ENCODE measurements at places on chromosomes 4 and X.

GRCh38 chr4:62771983-62772557 is 1571.9 kb downstream of the ADGRL3 start:
- no peak for DNase-seq

DNA sequence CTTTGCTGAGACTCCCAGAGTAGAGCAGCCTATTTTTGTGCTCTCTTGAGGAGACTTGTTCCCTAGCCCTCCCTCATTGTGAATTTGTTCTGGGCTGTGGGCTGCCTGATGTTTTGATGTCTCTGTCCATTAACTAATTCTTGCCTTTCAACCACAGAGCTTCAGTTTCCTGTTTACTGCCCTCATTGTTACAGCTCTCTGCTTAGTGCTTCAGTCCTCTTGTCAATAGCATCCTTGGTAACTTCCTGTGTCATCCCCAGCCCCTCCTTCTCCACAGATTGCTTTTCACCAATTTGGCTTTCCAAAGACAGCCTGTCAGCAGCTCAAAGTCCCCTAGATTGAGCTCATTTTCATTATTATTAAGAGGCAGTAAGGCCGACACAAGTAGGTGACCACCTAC is 69.9 kb downstream of the COX7B2 start:
- DNase-seq = no peak

DNA sequence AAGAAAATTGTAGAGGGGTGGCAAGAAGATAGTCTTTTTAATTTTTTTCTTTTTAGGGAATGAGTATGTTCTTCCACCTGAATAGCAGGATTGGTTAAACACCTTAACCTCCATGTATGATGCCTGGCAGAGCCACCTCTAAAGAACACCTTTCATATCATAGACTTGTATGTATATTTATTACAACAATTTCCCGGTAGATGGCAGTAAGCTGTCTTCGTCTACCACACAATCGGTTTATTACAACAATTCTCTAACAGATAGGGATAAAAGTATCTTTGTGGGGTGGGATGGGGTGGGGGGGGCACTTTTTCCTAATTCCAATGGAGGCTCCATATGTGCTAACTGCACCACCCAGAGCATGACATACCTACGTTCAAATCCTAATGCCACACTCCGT is 255.5 kb downstream of the LDB2 start:
- DNase-seq = no peak

- DNase-seq = no peak
Observed at GRCh38 chr4:138749303-138749702, 266.3 kb upstream of the NOCT start.

GRCh38 chr4:55499495-55499894 is 47.2 kb downstream of the CLOCK start:
- no peak for DNase-seq

DNA sequence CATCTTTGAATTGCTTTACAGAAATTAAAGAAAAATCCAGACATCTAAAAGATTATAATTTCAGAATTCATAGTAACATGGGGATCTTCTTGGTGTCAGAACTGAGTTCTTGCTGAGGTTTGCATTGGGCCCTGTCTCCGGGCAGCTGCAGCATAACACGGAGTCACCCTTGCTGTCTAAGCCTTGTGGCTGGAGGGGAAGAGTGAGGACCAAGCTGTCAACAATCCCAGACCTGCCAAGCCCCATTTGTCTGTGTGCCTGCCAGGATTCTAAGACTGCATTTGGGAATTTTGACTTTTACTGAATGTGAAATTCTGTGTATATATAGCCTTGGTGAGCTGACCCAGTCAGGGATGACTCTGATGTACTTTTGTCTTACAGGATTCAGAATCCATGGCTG is 25.2 kb upstream of the NAP1L5 start:
- no peak for DNase-seq

DNA sequence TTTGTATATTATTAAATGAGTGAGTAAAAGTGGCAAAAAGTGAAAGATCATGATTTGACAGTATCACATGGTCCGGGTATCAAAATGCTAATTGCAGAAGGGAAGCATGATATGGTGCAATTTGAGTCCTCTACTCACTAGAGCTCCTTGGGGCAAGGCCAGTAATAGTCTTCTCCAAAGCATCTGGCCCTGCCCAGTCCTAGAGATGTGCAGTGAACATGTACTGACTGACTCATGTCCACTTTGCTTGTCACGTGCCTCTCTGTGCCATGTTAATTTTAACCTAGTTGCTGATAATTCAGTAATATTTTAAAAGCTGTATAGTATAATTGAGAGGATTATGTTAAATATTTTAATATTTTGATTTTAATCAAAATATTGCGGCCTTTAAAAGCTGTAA is 54.6 kb upstream of the TENM3 start:
- no peak for DNase-seq

- no peak for DNase-seq
Observed at GRCh38 chrX:3160756-3161155, 119.5 kb downstream of the ARSF start.

DNA sequence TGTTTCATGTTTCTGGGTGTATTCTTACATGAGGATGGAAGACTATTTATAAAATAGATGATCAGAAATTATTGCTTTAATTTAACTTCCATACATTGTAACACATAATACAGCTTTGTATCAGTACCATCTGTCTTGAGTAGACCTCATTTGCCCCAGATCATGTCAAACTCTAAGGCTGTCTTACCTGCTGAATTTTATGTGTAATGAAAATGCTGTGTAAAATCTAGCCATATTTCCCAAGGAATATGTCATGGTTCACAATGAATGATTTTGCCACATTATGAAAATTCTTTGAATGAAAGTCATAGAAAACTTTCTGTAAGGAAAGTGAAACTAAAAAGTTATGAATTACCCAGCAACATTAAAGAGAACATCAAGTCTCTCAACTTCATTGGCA is 7.4 kb downstream of the BDH2 start:
- no peak for DNase-seq

DNA sequence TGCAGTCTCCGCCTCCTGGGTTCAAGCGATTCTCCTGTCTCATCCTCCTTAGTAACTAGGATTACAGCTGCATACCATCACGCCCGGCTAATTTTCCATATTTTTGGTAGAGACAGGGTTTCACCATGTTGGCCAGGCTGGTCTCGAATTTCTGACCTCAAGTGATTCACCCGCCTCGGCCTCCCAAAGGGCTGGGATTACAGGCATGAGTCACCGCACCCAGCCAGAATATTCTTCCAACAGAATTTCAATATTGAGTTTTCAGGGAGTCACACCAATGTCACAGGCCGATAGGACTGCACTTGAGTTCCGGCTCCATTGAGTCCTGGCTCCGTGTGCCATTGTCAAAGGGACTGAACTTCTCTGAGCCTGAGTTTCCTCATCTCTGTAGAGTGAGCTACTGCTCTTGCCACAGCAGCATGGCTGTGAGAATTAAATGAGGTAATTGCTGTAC is 82.9 kb downstream of the CLCN4 start:
- DNase-seq = no peak

GRCh38 chrX:130263016-130263415 is 5.7 kb downstream of the ZNF280C start:
- no peak for DNase-seq

- DNase-seq = no peak
Observed at GRCh38 chr4:67020438-67020797, 524.9 kb downstream of the CENPC start.

- DNase-seq = no peak
Observed at GRCh38 chr4:122854447-122855352, 28.1 kb downstream of the FGF2 start.

DNA sequence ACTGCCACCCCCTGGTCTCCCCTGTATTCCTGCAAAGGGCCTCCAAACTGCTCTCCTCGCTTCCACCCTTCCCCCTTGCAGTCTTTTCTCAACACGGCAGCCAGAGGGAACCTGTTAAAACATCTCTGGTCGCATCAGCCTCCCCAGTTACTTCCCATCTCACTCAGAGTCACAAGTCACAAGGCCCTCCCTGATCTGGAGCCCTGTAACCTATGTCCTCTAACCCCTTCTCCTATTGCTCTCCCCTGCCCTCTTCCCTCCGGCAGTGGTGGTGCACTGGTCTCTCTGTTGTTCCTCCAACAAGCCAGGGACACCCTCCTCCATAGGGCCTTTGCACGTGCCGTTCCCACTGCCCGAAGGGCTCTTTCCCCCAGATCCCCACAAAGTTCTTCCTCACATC is 73.2 kb downstream of the SH3KBP1 start:
- DNase-seq = no peak

Measured in T-helper 1 cell (primary cell).